ENCODE measurements at places on chromosomes 5 and 9.

- DNase-seq, result peak; percentile 45
Observed at GRCh38 chr9:115972843-115973595, 180.6 kb upstream of the PAPPA start.

- DNase-seq, result peak; percentile 86
Observed at GRCh38 chr5:127705120-127705892, 2.1 kb downstream of the CCDC192 start.

GRCh38 chr9:2241461-2241835 is 226.3 kb downstream of the SMARCA2 start:
- DNase-seq, result peak; percentile 86

DNA sequence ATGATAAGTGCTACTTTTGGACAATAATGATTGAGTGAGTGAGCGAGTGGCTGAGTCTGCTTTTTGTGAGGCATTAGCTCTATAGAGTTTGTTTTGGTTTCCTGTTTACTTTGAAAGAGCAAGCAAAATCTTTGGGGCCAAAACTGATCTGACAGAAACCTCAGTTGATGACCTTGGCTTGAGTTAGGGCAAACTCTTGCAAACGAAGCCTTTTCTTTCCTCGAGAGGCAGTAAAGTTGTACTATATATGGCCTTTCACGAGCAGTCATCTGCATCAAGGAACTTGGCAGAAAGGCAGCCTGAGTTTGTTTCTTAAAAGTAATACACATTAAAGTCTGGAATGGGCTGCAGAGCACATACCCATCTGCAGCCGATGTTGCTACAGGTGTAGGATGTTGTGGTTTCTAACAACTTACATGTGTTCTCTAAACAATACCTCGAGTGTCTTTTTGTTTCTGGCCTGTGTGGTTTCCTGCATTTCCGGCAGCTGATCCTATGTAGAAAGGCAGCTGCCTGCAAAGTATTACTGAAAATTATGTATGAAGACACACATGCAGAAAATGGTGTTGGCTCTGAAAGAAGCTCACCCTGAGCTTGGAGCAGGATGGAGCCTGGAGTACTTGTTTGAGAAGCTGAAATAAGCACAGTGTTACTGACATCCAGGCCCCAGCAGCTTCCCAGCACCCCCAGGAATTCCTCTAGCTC is 60.8 kb downstream of the FOXD1 start:
- DNase-seq, result peak; percentile 48

- no peak for DNase-seq
Observed at GRCh38 chr5:74371621-74372020, 268.9 kb downstream of the ENC1 start.

- no peak for DNase-seq
Observed at GRCh38 chr5:110687485-110687884, 39.0 kb downstream of the TMEM232 start.

DNA sequence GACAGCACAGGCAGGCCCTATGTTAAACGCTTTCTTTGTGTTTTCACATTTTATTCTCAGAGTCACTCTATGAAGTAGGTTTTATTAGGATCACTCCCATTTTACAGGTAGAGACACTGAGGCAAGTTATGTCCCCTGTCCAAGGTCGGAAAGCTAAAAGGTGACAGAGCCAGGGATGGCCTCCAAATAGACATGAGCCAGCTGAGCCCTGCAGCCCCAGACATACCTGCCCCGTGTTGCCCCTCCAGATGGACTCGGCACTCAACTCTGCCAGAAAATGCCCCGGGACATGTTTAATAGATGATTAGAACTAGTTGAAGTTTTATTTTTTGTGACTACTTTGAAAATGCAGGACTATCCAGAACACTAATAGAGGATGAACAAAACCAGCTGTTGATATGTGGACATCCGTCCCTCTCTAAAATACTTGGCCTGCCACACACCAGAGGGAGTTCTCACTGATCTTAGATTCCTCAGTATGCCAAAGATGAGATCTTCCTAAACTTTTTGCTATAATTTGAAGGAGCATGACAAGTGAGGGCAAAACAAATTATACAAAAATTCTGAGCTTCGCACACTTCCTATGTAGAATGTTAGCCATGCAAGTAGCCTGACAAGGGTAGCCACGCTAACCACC is 258.6 kb upstream of the ADAMTS16 start:
- DNase-seq, result no peak

DNA sequence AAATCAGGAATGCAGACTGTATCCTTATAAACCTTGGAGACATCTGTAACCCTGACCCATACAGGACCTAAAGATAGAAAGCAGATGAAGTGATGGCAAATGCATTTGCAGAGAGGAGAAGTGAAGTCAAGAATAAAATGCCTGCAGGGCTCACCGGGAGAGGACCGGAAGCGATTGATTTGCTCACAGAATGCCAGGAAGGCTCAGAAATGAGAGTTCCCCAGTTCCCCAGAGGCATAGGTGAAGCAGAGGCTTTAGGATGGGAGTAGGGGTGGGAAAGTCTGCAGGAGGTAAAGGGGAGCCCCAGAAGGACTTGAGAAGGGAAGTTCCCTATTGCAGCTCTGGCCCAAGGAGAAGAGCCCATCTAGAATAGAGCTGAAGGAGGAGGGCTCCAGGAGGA is 63.9 kb upstream of the TNFAIP8 start:
- DNase-seq, result no peak

DNA sequence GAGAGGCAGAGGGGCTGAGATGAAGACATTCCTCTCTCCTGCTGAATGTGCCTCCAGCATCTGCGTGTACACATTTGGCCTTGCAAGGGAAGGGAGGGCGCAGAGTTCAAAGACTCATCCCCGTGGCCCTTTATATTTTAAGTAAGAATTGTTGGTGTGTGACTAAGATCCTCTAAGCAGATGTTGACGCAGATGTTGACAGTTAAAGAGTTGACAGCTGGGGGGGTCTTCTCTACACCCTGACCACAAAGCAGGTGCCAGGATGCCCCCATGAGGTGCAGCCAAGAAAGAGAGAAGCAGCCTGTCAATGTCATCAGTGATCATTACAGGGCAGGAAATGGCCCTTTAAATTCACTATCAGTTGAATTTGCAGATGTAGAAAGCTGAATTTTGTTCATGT is 262.9 kb downstream of the IRX1 start:
- DNase-seq, result no peak

- DNase-seq, result no peak
Observed at GRCh38 chr5:73799401-73799972, 173.5 kb downstream of the ARHGEF28 start.

DNA sequence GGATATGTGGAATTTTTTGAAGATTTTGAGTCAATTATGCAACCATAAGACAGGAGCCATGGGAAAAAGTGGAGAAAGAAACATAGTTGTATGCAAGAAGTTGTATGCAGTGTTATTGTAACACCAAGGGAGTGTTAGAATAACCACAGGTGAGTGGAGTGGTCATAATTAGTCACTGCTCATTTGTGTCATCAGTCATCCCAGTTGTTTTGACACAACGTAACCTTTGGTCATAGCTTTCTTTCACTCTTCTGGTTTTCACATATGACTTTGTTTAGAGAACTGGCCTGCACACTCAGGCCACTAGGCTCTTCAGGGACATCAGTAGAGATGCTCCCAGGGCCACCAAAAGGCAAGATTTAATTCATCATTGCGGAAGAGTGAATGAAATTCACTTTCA is 158.7 kb upstream of the HMHB1 start:
- DNase-seq, result no peak

DNA sequence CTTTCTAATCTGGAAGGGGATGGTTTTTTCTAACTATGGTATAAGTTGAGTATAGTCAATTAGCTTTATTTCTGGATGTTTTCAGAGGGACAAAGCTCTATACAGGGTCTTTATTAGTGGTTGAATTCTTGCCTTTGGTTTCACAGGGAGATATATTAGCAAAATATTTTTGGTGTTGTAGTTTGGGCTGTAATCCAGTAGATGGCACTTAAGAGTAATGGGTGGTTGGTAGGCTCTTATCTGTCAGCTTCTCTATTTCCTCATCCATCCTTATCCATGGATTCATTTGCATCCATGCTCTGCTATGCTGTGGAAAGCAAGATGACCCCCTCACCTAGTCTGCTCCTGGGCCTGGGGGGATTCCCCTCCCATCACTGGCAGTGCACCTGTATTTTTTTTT is 363.6 kb upstream of the CYLC2 start:
- no peak for DNase-seq

DNA sequence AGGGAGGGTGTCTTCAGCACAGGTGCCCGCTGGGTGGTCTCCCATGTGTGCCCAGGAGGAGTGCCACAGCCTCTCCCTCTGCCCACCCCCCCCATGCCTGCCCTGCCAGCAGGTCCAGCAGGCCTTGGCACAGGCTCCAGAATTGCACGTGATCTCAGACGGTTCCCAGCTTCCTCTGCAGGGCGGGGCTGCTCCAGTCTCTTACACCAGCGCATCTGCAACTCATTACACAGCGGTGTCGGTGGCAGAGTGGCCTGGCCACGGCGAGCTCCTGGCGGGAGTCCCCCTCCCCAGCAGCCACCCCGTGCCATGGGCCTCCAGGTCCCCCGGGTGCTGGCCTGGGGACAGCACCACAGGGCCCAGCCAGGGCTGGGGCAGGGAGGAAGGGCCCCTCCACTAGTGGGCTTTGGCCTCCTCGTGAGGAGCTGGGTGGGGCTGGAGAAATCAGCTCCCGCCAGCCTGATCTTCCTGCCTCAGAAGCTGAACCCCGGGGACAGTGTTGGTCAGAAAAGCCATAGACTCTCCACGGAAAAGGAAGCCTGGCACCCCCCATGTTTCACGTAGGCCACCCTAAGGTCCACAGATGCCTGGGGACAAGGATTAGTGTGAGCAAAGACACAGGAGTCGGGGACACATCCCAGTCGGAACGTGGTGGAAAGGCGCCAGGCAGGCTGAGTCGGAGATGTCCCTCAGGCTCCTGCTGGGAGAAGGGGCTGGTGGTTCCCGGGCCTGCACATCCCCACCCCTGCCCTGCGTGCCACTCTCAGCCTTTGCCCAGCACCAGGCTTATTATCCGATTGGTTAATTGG is 40.2 kb downstream of the RXRA start:
- peak; percentile 83 for DNase-seq

GRCh38 chr9:130150779-130151382 is 21.3 kb upstream of the NCS1 start:
- peak; percentile 74 for DNase-seq

DNA sequence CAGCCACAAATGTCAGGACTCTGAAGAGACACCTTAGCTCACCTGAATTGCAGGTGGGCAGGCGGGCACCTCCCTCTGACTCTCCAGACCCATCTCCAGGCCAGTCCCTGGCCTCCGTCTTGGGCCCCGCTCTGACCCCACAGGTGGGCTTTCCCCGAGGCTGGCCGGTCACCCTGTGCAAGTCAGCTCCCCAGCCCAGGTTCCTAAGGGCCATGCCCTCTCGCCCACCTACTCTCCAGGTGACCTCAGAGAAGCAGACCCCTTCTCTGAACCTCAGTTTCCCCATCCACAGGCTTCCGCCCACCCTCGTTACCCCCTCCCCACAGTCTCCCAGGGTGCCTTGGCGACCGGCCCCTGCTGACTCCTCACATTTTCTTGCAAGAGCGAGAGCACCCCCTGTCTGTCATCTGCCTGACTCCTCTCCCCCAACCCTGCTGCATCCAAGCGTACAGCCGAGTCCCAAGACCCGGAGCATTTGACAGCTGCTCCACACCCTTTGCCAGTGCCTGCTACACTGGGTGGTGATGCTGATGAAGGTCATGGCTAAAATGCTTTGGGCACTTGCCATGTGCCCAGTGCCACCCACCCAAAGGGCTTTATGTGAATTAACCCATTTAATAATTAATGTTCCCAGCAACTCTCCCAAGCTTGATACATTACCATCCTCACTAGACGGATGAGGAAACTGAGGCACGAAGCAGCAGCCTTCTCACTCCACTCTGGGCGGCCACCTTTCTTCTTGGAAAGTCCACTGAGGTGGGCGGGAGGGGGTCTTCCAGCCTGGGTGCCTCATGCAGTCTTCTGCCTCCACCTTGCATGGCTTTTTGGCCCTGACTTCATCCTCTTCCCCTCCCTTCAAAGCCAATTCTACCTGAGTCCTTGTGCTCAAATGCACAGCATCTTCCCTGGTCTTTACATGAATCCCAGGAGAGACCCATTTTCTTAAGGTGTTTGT is 51.1 kb upstream of the ORM1 start:
- DNase-seq, result peak; percentile 58

DNA sequence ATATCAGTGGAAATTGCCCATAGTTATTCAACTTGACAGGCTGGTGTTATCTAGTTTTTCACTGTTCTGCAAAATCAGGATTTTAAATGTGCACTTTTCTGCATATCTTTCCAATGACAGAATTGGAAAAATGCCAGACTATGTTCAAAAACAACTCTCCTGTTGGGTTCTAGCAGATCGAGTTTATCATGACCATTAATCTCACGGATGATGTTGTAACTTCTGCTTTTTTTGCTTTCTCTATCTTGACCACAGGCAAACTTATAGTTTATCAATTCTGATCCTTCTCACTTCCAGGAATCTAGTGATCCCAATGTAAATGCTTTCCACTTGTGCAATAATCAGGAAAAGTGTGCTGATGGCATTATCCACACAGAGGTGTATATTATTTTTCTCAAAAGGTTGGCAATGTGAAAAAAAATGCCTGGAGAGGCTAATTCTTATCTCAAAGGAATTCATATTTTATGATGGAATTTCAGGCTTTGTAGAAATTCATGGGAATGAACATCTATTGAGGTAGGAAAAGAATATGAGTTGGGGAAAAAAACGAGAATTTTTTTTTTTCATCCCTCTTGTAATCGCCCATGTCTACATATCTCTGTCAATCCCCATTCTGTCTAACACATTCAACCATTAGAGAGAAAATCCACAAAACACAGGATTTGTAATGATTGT is 73.6 kb upstream of the DAB2 start:
- peak; percentile 67 for DNase-seq

GRCh38 chr5:102991802-102992201 is 128.1 kb downstream of the GIN1 start:
- DNase-seq, result peak; percentile 6

- DNase-seq, result no peak
Observed at GRCh38 chr9:95246547-95246946, 71.0 kb downstream of the FANCC start.

- DNase-seq, result peak; percentile 77
Observed at GRCh38 chr5:122727112-122727541, 47.8 kb upstream of the SNX2 start.

DNA sequence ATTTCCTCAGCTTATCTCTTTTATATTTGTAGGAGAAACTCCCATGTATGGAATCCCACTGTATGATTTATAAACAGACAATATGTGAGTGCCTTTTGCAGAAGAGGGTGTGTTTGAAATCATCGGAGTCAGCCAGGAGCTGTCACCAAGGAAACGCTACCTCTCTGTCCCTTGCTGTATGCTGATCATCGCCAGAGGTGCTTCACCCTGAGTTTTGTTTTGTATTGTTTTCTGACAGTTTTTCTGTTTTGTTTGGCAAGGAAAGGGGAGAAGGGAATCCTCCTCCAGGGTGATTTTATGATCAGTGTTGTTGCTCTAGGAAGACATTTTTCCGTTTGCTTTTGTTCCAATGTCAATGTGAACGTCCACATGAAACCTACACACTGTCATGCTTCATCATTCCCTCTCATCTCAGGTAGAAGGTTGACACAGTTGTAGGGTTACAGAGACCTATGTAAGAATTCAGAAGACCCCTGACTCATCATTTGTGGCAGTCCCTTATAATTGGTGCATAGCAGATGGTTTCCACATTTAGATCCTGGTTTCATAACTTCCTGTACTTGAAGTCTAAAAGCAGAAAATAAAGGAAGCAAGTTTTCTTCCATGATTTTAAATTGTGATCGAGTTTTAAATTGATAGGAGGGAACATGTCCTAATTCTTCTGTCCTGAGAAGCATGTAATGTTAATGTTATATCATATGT is 18.0 kb upstream of the CTSL start:
- DNase-seq, result peak; percentile 28

GRCh38 chr5:137078171-137078665 is 420.9 kb downstream of the SPOCK1 start:
- peak; percentile 13 for DNase-seq

GRCh38 chr9:122340161-122340560 is 30.7 kb upstream of the PTGS1 start:
- no peak for DNase-seq
